Hematopoietic multipotent progenitor cell (in vitro differentiated cells): ENCODE measurements at places on chromosomes 7 and 10. TPM values are rescaled to one million over a fixed set of nuclear protein-coding genes. Genes with fewer than 3 reads are reported as not detected.
A peak's percentile ranks its signal among the peaks of the same experiment; 100 is the strongest.

GRCh38 chr10:66822801-66823200 is 103.0 kb upstream of the LRRTM3 start:
- no peak for DNase-seq

The DNAJC2 gene
- total RNA-seq: 13.7 TPM

- DNase-seq: no peak
Measured at GRCh38 chr7:144483189-144483588, 79.7 kb upstream of the NOBOX start.

GRCh38 chr10:10942441-10942840 is 75.2 kb upstream of the CELF2 start:
- no peak for DNase-seq

The GBX1 gene
- not detected for total RNA-seq

The GNG11 gene
- 1.9 TPM for total RNA-seq

The STAG3 gene
- total RNA-seq: 0.81 TPM

DNA sequence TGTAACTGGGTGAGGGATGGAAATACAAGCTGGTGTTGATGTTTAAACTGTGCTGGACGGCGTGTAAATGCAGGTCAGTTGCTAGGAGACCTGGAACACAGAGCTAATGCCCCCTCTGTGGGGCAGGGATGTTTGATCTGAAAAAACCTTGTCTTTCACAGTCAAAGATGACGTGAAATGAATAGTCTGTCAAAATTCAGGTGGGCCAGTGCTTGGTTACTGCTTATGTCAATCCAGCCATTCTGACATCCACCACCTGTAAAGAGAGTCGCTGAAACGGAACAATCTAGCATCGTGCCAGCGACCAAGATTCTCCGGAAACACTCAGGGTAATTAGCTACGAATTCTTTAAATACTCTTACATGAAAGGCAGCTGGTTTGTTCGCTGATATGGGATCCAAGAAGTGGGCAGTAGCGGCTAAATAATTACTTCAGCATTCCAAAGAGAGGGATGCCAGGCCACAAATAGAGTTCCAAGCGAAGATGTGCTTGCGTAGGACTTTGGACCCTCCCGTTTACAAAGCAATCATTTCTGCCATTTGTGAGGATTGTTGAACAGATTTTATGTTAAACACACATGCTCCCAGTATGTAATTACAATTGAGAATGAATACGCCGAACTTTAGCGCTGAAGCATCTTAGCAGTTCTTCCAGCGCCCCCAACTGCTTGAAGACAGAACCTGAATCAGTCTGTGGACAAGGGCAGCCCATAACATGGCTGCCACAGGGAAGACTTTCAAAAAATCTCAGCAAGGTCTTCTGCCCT is 7.3 kb upstream of the ASB4 start:
- no peak for DNase-seq

DNA sequence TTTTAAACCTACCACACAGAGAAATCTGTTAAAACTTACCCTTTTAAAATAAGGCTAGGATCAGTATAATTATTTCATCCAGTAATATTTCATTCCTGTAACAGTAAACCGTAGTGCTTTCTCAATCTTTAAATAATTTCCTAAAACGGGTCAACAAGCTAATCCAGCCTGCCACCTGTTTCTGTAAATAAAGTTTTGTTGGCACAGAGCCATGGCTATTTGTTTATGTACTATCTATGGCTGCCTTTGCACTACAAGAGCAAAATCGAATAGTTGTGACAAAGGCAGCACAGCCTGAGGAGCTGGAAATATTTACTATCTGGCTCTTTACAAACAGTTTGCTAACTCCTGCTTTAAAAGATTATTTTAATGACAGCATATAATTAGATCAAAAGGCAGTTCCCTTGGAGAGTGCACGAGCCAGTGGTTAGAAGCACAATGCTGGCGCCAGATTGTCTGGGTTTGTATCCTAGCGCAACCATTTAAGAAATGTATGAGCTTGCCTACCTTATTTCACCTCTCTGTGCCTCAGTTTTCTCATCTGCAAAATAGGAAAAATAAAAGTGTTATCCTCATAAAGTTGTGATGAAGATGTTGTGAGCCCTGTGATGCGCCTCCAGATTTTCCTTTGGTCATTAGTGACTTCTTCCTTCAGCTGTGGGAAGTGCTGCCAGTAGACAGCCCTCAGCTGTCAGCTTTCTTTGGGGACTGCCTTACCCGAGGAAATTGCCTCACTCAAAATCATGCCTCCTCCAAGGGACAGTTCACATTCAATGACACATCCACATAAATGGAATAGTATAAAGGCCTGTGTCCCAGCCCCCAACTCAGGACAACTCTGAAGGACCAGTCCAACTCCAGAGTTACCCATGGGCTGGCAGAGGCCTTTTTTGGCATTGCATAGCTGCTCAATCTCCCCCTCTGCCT is 11.8 kb upstream of the MIOS start:
- DNase-seq: no peak

The KCND2 gene
- total RNA-seq: under 0.01 TPM

GRCh38 chr7:151884312-151885201 is 7.6 kb upstream of the PRKAG2 start:
- DNase-seq: no peak

The GALNT17 gene
- not detected for total RNA-seq

DNA sequence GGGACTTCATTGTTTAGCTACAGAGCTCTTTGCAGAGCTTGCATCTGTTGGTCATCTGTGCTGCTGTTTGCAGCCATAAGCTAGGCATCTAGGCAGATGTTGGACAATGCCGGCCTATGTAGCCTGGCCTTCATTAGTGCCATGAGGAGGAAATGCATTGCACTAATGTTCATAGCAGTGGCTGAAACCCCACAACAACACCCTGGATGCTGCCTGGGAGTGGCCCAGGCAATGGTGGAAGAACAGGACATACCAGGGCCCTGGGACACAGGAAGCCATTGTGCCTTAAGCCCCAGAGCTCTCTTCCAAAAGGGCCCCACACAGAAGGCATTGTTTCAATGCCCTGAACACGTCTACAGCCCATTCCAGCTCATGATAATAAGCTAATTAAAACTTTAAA is 131.5 kb upstream of the LYZL1 start:
- DNase-seq: no peak

DNA sequence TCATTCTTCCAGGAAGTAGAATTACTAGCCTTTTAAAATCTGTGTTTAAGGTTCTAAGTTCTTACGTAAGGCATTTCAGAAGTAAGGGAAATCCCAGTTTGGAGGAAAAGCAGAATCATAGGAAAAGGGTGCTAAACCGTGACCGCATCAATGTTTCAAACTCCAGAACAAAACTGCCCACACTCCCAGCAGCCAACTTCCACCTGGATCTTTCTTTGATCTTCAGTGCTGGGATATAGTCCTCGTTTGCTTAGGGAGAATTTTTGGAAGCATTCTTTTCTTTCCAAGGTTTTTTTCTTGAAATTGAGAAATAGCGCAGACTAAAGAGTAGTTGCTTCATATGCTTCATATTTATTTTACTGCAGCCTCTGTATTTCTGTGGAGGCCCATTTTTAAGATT is 8.9 kb downstream of the PROSER2 start:
- DNase-seq: no peak

GRCh38 chr7:23450518-23450917 is 19.8 kb downstream of the IGF2BP3 start:
- DNase-seq: no peak

The NET1 gene
- 31.5 TPM for total RNA-seq

The SSC4D gene
- 0.81 TPM for total RNA-seq

DNA sequence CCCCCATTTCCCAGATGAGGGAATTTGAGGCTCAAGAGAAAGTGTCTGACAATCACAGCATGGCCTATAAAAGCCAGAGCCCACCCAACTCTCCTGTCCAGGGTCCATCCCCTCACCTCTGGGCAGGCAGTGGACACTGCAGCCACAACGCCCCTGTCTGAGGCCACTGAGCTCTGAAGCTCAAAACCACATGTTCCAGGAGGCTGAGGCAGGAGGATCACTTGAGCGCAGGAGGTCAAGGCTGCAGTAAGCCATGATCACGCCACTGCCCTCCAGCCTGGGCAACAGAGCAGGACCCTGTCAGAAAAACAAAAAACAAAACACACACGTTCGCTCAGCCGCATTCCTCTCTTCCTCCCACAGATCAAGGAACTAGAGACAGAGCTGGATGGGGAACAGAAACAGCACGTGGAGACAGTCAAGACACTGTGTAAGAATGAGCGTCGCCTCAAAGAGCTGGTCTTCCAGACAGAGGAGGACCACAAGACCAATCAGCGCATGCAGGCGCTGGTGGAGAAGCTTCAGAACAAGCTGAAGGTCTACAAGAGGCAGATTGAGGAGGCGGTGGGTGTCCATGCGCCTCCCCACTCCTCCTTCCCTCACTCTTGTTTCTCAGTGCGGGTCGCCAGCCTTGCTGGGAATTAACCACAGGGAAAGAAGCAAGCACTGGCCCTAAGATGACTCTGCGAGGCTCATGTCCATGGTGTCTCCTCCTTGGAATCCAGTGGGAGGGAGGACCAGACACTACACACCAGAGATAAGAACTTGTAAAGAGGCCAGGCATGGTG is 20.0 kb upstream of the ARPC1A start:
- no peak for DNase-seq

GRCh38 chr7:135361788-135362187 is 128.2 kb downstream of the STRA8 start:
- no peak for DNase-seq

The DPY19L1 gene
- 7.8 TPM for total RNA-seq

- no peak for DNase-seq
Measured at GRCh38 chr10:33235251-33235884, 99.1 kb downstream of the NRP1 start.

GRCh38 chr7:66043681-66044497 is 31.7 kb upstream of the ASL start:
- DNase-seq: peak; percentile 76

The ZNF365 gene
- total RNA-seq: under 0.01 TPM

DNA sequence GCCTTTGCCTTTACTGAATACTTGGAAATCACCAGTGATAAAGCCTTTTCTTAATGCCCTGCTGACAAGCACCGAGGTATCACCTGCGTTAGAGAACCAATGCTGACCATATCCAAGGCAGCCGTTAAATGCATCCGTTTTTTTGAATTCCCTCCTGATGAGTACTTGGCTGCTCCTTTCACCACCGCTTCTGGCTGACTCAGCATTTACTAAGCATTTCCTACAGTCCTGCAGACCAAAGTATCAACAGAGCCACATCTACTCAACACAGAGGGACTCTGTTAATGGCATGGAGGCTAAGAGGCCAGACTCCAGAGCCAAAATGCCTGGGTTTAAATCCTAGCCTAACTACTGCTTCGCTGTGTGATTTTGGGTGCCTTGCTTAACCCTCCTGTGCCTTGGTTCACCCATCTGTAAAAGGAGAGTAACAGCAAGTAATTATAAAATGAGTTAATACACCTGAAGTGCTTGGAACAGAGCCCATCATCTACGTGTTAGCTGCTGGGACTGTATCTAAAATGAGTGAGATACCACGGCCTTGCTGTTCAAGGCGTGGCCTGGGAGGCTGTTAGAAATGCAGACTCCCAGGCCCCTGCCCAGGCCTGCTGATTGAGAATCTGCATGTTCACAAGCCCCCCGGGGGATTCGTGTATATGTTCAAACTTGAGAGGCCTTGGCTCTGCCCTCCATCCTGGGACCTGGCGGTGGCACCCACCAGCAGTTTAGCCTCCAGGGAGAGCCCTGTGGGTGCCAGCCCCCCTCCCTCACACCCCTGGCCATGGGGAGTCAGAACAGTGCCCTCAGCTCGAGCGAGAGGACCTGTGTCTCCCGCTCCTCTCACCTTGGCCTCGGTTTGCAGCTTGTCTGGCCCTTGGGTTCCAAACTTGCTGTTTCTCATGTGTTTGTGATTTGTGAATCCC is 30.8 kb upstream of the EFCAB10 start:
- no peak for DNase-seq

The PIK3AP1 gene
- 35.0 TPM for total RNA-seq

GRCh38 chr7:6012355-6013104 is 3.5 kb downstream of the AIMP2 start:
- DNase-seq: no peak

DNA sequence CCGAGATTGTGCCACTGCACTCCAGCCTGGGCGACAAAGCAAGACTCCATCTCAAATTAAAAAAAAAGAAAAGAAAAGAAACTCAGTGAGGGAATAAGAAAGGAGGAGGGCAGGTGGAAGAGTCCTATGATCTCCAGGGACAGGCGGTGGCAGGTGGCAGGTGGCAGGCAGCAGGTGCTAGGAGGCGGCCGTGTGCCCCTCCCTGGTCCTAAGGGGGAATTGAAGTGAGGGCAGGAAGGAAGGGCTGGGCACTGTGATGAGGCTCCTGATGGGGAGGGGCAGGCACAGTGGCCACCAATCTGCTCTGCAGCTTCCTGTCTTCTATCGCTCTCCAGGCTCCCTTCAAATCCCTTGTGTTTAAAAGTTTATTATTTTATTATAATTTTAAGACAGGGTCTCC is 41.2 kb upstream of the UBE3C start:
- DNase-seq: no peak

DNA sequence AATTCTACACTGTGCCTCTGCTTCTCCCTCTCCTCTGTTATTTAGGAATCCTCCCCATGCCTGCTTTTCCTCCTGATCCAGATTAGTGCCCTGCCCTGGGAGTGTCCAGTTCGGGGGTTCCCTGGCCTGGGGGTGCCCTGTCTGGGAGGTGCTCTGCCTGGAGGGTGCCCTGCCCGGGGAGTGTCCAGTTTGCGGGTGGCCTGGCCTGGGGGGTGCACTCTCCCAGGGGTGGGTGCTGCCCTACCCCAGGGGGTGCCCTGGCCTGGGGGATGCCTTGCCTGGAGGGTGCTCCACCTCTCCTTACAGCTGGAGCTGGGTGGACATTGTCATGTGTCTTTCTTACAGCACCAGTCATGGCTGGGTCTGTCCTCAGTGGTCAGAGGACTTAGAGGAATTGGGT is 20.2 kb downstream of the RAMP3 start:
- no peak for DNase-seq

DNA sequence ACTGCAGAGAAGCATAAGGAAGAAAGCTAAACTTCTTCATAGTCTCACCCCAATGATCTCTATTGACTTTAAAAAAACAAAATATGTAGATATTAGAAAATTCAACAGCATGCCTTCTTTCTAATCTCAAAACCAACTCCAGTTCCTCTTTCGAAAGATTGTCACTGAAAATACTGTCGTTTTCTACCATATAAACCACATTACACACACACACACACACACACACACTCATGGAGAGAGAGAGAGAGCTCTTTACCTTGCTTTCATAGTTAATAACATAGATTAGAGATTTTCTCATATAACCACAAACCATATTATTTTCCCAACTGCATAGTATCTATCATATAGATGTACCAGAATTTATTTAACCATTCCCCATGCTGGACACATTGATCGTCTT is 296.2 kb upstream of the MGMT start:
- DNase-seq: no peak

- DNase-seq: no peak
Measured at GRCh38 chr7:148328906-148329305, 261.7 kb upstream of the C7orf33 start.
